Posterior cingulate gyrus (tissue), 11 donors: ENCODE measurements at places on chromosomes 2 and 18.
A peak's percentile ranks its signal among the peaks of the same experiment; 100 is the strongest.

- DNase-seq: no peak
These were observed 29.6 kb downstream of the KCNF1 start for GRCh38 chr2:10941383-10941782.

GRCh38 chr2:10159086-10159485 lies 36.5 kb downstream of the RRM2 start:
- DNase-seq: no peak

DNA sequence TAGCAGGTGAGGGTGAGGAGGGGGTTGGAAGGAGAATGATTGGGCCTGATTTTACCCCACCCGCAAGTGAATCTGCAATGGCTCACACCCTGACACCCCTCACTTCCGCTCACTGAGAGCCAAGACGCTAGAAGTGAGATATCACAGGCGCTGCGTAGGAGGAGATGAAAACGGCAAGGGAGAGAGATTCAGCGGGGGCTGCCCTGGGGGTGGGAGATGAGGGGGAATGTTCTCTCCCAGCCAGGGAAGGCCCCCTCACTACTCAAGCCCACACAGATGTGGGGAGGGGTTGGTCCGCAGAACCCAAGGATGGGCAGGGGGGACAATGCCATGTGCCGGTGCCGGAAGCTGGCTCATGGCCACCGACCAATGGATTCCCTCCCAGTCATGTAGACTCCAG lies 32.9 kb downstream of the LOXHD1 start:
- peak; percentile 34 for DNase-seq

DNA sequence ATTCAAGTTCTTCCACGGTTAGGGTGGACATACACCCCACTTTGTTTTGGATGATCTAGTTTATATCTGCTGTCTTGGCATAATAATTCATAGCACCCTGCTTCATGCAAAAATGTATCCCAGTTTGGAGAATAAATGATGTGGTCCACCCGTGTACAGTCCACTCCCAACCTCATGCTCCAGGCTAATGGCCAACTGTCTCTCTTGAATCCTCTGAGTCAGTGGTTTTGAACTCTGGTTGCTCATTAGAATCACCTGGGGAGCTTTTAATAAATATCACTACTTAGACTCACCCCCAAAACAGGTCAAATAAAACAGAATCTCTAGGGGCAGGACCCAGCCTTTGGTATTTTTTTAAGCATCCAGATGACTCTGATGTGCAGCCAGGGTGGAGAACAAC lies 78.5 kb downstream of the SDC1 start:
- DNase-seq: no peak

DNA sequence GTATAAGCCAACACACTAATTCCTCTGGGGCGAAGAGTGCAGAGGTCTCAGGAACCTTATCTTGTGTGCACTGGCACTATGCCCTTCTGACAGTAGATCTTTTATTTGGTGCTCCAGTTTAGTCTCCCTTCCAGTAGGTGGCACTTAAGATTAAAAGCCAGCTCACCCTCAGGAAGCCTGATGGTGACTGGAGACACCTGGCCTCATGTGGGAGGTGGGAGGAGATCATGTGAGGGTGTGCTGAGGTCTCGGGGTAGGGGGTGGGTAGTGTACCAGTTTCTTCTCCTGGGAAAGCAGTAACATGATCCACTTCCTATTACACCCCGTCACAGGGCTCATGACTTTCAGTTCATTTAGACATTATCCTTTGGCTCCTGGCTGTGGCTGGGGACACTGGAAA lies 654.9 kb downstream of the ADCYAP1 start:
- DNase-seq: no peak

GRCh38 chr2:169509298-169509885 lies at the start of gene KLHL41:
KLHL41 (plus strand) TSS chr2:169509702; CDS start chr2:169509779, 77 bp downstream.
- no peak for DNase-seq

- DNase-seq: no peak
These were observed 33.2 kb downstream of the ZNF892 start for GRCh38 chr2:95240556-95240955.

GRCh38 chr18:70840649-70841048 lies 551.8 kb downstream of the SOCS6 start:
- no peak for DNase-seq

GRCh38 chr2:218891275-218892135 lies 10.9 kb downstream of the WNT10A start:
- DNase-seq: peak; percentile 33

DNA sequence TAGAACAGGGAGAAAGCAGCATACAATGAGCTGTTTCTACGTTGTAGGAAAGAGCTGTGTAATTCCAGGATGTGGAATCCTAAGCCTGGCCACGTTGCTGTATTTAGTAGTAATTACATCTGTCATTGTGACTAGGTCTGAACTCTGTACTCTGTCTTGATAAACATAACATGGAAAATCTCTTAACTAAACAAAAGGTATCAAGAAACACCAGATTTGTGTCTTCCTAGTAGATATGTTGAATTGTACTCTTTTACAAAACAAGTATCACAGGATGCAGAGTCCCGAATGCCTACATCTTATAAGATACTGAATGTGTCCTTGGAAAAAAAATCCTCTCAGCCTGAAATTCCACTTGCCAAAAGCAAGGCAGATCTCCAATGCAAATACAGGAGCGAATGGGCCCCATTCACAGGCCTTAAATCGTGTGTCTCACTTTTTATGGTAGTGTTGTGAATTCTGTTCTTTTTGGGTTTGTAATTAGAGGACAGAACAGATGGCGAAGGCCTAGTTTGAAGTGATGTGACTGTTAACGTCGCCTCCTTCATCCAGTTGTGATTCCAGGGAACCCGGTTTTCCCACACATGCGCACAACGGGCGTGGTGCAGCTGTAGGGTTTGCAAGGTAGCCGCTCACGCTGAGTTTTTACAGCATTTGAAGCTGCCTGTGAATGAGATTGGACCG lies 246.5 kb downstream of the GBX2 start:
- DNase-seq: peak; percentile 91

DNA sequence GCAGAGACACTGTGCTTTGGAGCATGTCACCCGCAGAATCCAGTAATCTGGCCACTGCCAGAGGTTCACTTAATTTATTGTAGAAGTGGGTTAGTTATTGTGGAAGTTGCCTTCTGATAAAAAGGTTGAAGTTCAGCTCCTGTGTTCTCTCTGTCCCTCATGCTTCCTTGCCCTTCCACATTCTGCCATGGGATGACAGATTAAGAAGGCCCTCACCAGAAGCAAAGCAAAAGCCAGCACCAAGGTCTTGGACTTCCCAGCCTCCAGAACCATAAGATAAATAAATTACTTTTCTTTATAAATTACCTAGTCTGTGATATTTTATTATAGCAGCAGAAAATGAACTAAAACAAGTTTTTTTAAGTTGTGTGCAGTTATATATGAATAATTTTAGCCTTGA lies 145.0 kb upstream of the SH3BP4 start:
- DNase-seq: no peak

GRCh38 chr2:11342551-11343367 lies 1.7 kb downstream of the ROCK2 start:
- DNase-seq: no peak

- DNase-seq: no peak
These were observed 82.7 kb upstream of the CD302 start for GRCh38 chr2:159880729-159881128.

GRCh38 chr2:7140306-7140705 lies 223.1 kb downstream of the RNF144A start:
- no peak for DNase-seq

- DNase-seq: no peak
These were observed 5.0 kb upstream of the TET3 start for GRCh38 chr2:73979686-73980085.

DNA sequence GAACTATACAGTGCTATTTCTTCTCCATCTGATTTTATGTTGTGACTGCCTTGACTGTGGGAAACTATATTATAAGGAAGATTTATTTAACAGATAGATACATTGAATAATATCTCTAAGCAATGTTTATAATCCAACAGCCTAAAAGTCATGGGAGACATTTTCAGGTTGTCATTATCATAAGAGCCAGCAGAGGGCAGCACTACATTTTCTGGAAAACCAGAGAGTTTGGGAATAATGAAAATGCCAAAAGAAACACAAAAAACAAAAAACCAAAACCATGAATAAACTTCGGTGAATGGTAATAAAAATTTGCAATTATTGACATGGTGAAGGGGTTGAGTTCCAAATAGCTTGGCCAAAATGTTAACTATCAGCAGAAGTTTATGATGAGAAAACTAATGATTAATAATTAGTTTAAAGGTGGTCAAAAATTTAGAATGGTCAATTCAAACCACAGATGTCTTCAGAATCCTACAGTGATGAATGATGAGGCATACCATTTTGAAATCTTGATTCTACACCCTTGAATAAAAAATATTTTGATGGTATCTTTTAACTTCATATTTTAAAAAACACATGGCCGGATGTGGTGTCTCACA lies 4.7 kb downstream of the EEF1B2 start:
- no peak for DNase-seq

DNA sequence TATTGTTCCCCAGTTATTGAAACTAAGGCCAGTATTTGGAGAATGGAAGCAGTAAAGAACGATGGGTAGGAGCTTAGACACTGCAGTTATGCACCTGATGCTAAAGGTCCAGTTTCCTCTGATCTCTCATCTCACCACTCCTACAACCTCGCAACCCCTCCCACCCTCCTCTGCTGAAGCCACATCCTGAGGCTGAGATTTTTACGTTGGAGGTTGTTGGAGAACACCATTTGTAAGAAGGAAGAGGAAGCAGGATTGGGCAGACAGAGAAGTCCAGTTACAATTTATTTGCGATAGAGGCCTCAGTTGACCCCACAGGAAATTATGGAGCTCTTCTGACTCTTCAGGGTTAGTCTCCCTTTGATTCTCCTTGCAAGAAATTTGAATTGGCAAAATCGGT lies 54.3 kb upstream of the NDUFV2 start:
- DNase-seq: no peak

- no peak for DNase-seq
These were observed 223.5 kb downstream of the NDUFA10 start for GRCh38 chr2:239801404-239802184.

GRCh38 chr2:174233771-174234275 lies 14.5 kb downstream of the OLA1 start:
- no peak for DNase-seq

DNA sequence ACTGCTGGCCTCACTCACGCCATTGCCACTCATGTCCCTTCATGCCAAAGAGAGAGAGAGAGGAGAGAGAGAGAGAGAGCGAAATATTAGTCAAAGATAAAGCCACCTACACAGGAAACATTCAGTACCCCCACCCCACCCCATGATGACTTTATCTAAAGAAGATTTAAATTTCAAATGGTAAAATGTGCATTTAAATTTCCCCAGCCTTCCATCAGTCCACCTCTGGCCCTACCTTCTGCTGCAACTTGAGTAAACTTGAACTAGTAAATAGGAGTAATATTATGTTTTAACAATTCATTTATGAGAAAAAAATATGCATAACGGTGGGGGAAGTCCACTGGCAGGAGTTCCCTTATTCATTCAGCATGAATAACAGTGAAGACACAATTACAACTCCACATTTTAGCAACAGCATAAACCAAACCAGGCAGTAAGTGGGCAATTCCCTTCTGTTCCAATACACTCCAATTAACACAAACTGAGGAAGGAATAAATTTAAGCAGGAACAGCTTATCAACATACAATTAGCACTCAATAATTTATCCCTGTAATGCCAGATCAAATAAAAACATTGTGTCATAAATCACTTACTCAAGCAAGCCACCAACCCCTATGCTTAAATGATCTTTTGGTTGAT lies 264.2 kb downstream of the LNPK start:
- DNase-seq: no peak

- DNase-seq: no peak
These were observed 115.2 kb upstream of the TFCP2L1 start for GRCh38 chr2:121400201-121400600.

DNA sequence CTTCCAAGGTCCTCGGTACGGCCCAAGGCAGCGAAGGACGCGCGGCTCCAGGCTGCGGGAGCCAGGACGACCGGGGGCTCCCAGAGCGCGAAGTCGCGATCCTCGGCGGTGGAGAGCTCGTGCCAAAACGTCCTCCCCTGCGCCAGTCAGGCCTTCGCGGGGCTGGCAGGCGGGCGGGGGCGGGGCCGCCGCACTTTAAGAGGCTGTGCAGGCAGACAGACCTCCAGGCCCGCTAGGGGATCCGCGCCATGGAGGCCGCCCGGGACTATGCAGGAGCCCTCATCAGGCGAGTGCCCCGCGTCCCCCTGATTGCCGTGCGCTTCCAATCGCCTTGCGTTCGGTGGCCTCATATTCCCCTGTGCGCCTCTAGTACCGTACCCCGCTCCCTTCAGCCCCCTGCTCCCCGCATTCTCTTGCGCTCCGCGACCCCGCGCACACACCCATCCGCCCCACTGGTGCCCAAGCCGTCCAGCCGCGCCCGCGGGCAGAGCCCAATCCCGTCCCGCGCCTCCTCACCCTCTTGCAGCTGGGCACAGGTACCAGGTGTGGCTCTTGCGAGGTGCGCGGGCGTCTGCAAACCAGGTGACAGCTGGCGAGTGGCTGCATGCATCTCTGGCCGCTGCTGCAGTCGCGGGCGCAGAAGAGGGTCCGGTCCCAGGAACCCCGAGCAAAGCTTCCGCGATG lies at the start of gene CIDEA:
Gene CIDEA (plus strand): TSS at position 226 of the 684 bp plus-strand sequence. CDS start 23 bp downstream, at position 249.
- DNase-seq: no peak

GRCh38 chr2:68284896-68285295 lies 32.6 kb upstream of the PPP3R1 start:
- peak; percentile 88 for DNase-seq

GRCh38 chr2:102238039-102238756 lies 51.4 kb downstream of the IL1RL2 start:
- no peak for DNase-seq

GRCh38 chr2:133264989-133265401 lies 303.3 kb downstream of the NCKAP5 start:
- DNase-seq: no peak

GRCh38 chr2:112006076-112006410 lies 49.0 kb upstream of the TMEM87B start:
- no peak for DNase-seq

DNA sequence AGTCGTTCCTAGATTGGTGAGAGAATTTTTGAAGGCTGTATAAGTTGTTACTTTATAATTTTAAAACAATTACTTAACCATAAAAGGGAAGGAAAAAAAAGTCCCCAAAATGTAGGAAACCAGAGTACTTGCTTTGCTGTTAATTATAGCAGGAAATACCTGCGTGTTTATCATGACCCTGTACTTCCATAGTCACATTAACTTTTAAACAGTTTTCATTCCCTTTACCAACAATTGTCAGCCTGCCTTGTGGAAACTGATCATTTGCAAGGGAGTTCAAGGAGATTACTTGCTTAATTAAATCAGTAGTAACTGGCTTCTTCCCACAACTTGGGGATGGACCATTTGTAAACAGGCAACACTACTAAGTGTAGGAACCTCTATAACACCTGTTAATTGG lies 6.4 kb upstream of the ITPRID2 start:
- no peak for DNase-seq
